ENCODE measurements at places on chromosomes 5 and 9. TPM values are rescaled to one million over a fixed set of nuclear protein-coding genes. Genes with fewer than 3 reads are reported as not detected.

CAMLG gene
- 25.7 TPM for total RNA-seq

PCDHGA7 gene
- total RNA-seq = 0.62 TPM

CCDC112 gene
- 10.5 TPM for total RNA-seq

SPATA31A6 gene
- not detected for total RNA-seq

LCN15 gene
- not detected for total RNA-seq

NEUROG1 gene
- not detected for total RNA-seq

IL17B gene
- 0.60 TPM for total RNA-seq

CYLC2 gene
- total RNA-seq = not detected

LCN12 gene
- total RNA-seq = not detected

ZCCHC9 gene
- total RNA-seq = 22.5 TPM

SLC6A18 gene
- not detected for total RNA-seq

PCDHB16 gene
- total RNA-seq = 3.2 TPM

EMB gene
- total RNA-seq = 19.8 TPM

PFN3 gene
- not detected for total RNA-seq

AGXT2 gene
- total RNA-seq = not detected

C5 gene
- total RNA-seq = 1.1 TPM

NMUR2 gene
- not detected for total RNA-seq

CAVIN4 gene
- total RNA-seq = 6.0 TPM

SH3RF2 gene
- 8.6 TPM for total RNA-seq

SLC6A3 gene
- total RNA-seq = 0.07 TPM

SLC34A1 gene
- not detected for total RNA-seq

ABO gene
- not detected for total RNA-seq

RXRA gene
- 33.4 TPM for total RNA-seq

BSPRY gene
- total RNA-seq = not detected

PCDHGA5 gene
- total RNA-seq = 0.29 TPM

CCNO gene
- 0.43 TPM for total RNA-seq

COL15A1 gene
- total RNA-seq = 5.6 TPM

MIGA2 gene
- 23.8 TPM for total RNA-seq

ENG gene
- 1.5 TPM for total RNA-seq

MYOT gene
- not detected for total RNA-seq

SLCO6A1 gene
- total RNA-seq = not detected

SPAAR gene
- 0.18 TPM for total RNA-seq

TAF11L2 gene
- total RNA-seq = not detected

GRIN1 gene
- not detected for total RNA-seq

SLC46A2 gene
- total RNA-seq = not detected

Data from astrocyte (in vitro differentiated cells and primary cell).